Bronchial epithelial cell (primary cell): ENCODE measurements at places on chromosomes 5 and 9. TPM values are rescaled to one million over a fixed set of nuclear protein-coding genes. Genes with fewer than 3 reads are reported as not detected.

DNA sequence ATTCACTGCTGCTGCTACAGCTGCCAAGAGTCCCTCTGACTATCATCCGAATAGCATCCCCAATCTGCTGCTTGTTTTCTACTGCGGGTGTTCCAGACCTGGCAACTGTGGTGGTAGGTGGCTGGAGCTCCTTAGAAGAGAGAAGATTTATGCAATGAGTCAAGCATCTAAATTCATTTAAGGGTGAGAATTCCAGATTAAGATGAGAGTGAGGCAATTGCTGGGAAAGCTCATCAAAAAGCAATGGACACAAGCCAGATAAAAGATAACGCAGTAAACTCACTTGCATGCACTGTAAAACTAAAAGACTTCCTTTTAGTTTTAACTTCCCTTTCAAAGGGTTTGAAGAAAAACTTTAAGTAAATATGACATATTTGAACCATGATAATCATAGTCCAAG is 3.9 kb downstream of the PLK2 start:
- no peak for DNase-seq

DNA sequence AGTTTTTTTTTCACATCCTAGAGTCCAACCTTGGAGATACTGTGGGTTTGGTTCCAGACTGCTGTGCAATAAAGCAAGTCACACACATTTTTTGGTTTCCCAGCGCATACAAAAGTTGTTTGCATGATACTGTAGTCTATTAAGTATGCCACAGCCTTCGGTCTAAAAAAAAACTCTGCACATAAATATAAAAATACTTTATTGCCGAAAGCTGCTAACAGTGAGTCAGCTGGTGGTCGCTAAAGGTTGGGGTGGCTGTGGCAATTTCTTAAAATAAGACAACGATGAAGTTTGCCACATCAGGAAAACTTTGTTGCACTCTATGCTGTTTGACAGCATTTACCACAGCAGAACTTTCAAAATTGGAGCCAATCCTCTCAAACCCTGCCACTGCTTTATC is 37.4 kb downstream of the UBQLN1 start:
- no peak for DNase-seq

DNA sequence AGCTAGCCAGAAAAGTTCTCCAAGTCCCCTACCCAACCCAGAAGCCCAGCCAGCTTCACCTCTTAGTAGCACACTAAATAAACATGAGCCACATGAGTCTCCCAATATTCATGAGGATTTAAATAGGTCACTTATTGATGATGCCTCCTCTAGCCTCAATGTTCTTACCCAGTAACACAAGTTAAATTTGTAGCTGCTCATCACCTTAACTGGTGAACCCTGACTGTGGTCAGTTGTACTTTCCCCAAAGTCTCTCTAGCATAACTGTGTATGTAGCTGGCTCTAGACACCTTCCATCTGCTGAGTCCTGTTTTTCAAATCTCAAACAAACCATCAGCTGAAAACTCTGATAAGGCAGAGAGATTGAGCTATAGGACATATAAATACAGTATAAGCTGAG is 100.3 kb upstream of the ELAVL2 start:
- no peak for DNase-seq

DNA sequence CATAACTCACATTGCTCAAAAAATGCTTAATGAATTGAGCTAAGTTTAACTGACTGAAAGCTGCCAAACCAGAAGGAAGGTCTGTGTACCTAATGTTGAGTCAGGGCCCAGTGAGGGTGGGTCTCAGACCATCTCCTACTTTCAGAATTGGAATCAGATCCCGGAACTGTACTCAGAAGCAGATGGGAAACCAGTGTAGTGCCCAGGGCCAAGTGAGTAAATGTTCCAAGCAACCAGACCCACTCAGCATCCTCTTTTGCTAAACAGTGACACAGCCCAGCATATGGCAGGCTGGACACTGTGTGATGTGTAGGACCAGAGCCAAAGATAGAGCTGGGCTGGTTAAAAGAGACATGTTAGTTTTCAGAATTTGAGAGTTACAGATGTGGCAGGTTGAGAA is 94.1 kb downstream of the PLCXD3 start:
- DNase-seq = no peak

DNA sequence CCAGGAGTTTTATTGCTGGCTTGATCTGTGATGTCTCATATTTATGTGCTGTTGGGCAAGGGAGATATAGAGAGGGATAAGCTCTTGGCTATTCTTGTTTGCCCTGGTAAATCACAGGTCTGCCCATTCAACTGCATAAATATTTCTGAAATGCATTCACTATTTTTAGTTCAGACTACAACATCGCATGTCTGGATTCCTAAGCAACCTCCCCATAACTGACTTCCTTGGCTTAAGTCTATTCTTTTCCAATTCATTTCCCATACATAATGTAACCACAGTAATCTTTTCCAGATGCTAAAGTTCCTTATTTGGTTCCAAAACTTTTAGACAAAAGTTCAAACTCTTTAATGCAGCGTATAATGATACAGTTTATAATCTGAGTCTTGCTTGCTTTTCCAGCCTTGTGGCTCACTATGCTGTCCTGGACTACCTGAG is 321.4 kb upstream of the ACTBL2 start:
- DNase-seq = no peak

The ST8SIA4 gene
- total RNA-seq = under 0.01 TPM in 2 replicates
